HAP-1 (cell line): ENCODE measurements at places on chromosomes 3 and 15.

GRCh38 chr3:157610876-157611535, 107.8 kb upstream of the VEPH1 start:
- no peak for DNase-seq

DNA sequence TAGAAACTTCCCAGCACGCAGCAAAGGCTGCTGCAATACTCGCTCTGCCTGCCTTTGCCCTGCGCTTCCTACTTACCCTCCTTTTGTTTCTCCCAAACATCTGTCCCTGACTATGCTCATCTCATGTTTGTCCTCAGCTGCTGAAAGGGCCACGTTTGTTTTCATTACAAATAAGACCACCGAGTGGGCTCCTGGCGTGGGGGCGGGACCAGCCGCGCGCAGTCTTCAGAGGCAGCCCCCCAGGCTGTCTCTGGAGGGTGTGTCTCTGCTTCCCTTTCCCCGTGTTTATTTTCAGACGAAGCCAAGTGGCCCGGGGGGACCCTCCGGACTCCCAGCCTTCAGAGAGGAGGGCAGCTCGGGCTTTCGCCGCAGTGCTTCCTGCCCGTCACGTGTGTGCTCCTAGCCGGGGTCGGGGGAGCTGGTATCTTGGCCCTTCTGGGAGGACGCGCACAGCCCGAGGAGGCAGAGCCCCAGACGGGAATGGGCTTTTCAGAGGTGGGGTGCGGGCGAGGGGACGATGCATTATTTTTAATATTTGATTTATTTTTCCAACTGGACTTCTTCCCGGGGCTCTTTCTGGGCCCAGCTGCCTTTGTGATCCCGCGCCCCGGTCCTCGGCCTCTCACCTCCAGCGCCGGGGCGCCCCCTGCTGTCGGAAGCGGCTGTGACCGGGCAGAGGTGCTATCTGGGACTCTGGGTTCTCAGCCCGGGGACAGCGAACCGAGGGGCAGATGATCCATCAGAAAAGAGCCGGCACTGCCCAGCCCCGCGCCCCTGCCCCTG, 70.0 kb upstream of the CGNL1 start:
- peak; percentile 96 for DNase-seq

DNA sequence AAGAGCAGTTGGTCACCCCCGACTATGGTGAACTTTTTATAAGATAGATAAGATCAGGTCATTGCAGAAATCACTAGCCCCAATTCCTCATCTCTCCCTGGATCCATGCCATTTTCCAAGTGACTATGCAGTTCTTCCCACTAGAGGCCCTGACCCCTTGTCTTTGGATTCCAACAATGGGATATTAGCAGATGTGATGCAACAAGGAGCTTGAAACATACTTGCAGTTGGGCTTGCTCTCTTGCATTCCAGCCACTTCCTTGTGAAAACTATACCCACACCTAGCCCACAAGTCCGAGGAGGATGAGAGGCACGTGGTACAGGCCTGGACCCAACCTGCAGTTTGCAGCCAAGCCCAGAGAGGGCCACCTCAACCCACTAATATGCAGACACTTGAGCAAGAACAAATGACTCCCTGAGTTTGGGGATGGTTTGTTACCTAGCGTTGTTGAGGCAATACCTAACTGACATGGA, 60.6 kb downstream of the SUCLG2 start:
- DNase-seq, result no peak

GRCh38 chr15:45340429-45340828, 37.9 kb downstream of the GATM start:
- DNase-seq, result no peak

DNA sequence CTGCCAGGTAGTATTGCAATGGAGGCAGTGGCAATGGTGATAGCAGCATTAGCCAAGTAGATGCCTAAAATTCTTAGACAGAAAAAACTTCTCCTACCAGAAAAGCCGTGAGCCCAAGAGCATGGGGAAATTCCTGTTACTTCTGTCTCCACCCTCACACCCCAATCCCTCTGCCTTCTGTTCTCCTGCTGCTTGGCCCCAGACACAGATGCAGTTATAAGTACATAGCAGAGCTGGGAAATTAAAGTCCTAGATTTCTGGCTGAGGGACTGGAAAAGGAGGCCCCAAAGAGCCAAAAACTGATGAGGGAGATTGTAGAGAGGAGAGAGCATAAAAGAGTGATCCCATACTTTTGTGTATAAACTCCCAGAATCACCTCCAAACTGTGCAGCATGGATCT, 166.9 kb downstream of the SMAD6 start:
- DNase-seq, result no peak

- DNase-seq, result no peak
These were observed 1.4 kb upstream of the SENP2 start for GRCh38 chr3:185584686-185585085.

DNA sequence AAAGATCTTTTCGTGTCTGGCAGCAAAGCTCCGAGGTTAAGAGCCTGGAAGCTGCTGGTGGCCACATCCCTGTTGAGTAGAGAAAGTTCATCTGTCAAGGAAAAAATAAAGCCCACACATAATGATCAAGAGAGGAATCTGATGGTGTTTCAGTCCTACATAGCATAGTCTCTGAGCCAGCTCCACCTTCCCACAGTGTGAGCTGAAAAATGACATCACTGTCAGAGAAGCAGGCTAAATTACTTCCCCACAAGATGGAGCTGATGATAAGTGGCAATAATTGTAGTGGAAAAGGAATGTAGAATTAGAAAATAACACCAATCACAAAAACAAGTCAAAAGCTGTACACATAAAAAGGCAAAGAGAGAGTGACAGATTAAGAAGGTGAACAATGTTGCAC, 84.5 kb downstream of the AQP9 start:
- DNase-seq, result no peak

DNA sequence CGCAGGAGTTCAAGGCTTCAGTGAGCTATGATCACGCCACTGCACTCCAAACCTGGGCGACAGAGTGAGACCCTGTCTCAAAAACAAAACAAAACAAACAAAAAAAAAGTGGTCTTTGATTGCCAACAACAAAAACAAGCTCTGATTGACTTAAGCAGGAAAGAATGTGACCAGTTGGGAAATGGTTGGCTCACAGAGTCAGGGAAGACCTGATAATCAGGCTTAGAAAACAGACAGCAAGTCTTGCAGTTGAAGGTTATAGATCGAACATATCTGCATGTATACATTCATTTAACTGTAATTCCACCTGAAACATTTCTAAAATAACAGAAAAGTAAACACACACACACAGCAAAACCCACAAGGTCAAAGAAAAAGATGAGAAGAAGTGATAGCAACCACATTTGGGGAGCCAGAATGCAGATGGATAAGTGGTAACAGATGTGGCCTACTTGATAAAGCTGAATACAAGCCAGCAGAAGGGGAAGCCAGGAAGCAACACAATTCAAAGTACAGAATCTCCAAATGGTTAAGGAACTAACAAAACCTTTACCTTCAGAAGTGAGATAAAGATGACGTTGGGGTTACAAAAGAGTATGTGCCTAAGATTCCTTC, 699.9 kb upstream of the ZNF385D start:
- no peak for DNase-seq

- no peak for DNase-seq
These were observed 227.4 kb upstream of the THRB start for GRCh38 chr3:24722087-24722486.

GRCh38 chr3:121883507-121883906, 10.7 kb upstream of the SLC15A2 start:
- peak; percentile 41 for DNase-seq

DNA sequence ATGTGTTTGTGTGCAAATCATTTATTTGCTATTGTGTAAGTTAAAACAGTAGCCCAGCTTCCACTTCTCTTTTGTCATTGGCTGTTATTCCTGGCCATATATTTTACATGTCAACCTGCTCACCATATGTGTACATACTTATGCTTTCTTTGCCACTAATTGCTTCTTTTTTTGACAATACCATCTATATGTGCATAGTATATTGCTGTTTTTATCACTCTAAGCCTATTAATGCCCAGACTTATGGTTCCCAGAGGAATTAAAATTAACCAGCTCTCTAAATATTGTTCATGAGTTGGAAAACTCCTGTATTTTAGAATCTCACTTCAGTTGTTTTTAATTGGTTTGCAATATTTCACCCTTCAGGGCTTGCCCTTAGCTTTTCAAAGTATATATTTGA, 428.9 kb downstream of the MECOM start:
- DNase-seq, result no peak

- no peak for DNase-seq
These were observed 18.8 kb upstream of the DGKG start for GRCh38 chr3:186380622-186381380.

DNA sequence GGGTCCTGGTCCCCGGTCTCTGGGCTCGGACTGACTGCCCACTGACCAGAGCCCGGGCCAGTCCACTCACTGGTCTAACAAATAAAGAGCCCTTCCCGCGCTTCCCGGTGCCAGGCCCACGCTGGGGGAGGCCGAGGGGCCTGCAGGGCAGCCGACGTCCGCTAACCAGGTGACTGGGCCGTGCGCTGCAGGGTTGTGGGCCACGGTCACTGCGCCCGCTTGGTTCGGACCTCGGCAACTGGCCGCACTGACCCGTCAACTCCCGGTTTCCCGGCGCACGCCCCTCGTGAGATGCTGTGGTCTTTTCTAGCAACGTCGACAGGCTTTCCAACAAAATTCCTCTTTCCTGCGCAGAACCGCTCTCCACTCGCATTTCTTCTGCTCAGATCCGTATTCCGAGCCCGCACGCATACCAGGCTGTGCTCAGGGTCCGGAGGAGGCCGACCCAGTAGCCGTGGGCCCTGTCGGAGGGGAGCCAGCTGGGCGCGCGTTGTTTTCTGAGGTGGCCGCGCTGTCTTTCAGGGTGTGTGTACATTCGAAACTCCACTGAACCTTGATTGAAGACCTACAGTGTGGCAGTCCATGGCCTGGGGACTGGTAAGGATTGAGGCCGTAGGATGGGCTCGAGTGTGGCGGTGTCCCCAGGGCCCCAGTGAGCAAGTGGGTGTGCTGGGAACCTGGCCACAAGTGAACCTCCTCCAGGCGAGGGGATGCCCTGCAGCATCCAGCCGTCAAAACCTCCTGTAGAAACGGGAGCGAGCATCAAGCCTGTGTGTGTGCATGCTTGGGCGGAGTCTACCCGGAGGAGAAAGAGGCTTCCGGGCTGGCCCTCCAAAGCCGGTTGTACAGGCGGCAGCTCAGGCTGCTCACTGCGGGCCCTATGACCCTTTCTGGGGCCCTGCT, 875 bp upstream of the NT5DC2 start:
- DNase-seq, result no peak

DNA sequence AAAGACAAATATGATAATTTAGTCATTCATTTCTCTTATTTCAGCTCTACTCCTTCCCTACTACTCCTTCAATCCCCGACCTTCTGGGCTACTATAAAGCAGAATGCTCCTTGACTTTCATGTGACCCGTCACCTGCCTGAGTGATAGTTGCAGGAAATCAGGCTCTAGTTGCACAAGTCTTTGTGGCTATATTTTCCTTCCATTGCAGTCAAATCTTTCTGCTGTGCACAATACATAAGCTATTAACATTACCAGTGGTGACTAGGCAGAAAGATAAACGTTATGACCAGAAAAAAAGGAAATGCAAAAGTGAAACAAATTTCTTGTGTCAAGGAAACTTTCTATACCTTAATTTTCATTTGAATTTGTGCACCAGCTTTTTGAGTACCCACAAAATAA, 2.3 kb downstream of the SUCNR1 start:
- DNase-seq, result no peak

GRCh38 chr3:129658110-129658843, 51.8 kb upstream of the PLXND1 start:
- DNase-seq, result no peak

GRCh38 chr3:116453666-116454346, 8.5 kb upstream of the LSAMP start:
- DNase-seq, result no peak

DNA sequence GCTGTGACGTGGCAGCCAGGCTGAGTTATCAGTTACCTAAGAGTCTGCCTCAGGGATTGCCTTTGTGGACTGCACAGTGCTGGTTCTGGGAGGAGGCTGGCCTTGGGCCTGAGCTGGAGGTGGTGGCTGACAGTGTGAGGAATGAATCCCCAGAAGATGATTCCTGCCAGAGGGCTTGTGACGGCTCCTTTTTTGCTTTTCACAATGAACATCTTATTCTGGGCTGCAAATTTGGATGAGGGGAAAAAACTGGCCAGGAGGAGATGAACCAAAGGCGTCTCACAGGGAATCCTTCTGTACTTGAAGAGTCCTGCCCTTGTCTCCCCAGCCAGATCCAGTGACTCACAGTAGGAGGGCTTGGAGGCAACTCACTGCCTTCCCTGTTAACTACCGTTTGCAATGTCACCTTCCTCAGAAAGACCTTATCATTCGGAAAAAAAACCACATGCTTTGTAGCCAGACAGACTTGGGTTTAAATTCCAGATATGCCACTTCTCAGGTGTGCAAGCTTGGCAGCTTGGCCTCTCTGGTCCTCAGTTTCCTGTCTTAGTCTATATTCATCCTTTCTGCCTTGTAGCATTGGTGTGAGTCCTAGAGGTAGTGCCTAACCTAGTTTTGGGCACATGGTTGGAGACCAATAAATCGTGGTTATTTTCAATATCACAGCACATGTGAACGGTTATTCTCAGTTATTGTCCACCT, 19.1 kb downstream of the ST6GAL1 start:
- no peak for DNase-seq

DNA sequence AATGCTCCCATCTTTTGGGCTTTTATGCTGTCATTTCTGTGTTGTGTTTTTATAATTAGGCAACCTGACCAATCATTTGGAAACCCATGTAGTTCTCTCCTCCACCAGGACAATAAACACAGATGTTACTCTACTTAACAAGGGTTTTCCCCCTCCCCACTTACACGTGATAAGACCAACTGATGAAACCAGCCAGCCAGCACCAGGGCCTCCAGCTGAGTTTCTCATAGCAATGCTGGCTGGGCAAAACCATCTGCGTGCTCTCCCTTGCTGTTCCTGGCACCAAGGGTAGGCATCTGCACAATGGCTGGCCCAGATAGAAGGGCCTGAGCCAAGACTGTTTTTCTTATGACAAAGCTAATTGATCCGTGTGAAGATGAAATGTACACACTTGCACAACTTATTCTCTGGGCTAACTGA, 310.4 kb downstream of the PLCL2 start:
- DNase-seq, result no peak

DNA sequence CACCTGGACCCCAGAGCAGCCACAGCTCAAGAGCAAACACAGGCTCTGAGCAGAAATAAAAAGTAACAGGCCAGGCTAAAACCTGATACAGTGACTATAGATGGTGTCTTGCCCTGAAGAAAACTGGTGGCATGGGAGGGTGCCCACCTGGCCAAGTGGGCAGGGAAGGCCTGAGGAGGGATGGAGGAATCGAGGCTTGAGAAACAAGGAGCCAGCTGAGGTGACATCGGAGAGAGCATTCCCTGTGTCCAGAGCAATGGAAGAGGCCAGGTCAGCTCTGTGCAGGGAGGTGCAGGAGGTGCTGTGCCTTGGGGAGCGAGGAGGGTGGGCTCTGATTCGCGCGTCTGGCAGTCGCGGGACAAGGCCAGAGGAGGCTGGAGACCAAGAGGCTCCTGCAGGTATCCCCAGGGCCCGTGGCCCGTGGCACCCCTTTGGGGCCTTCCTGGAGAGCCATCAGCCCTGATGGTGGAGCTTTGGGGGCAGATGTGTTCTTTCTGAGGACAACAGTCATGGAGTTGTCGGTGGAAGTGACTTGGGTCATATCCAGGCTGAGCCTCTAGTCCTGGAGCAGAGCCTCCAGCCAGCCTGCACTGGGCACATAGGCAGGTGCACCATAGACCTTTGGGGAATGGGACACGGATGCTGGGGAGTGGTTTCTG, 56.1 kb downstream of the PLXNA1 start:
- no peak for DNase-seq

- no peak for DNase-seq
These were observed 161.2 kb downstream of the FRMD5 start for GRCh38 chr15:44033894-44034293.

GRCh38 chr3:10999221-11000107, 6.9 kb downstream of the SLC6A1 start:
- DNase-seq, result no peak
